ENCODE measurements at places on chromosomes 11 and 22.

- no peak for DNase-seq
Observed at GRCh38 chr11:68355471-68355870, 43.1 kb downstream of the LRP5 start.

GRCh38 chr22:31243339-31244045 is 31.4 kb downstream of the LIMK2 start:
- peak; percentile 30 for DNase-seq

GRCh38 chr11:96178887-96179279 is 164.1 kb downstream of the MAML2 start:
- no peak for DNase-seq

DNA sequence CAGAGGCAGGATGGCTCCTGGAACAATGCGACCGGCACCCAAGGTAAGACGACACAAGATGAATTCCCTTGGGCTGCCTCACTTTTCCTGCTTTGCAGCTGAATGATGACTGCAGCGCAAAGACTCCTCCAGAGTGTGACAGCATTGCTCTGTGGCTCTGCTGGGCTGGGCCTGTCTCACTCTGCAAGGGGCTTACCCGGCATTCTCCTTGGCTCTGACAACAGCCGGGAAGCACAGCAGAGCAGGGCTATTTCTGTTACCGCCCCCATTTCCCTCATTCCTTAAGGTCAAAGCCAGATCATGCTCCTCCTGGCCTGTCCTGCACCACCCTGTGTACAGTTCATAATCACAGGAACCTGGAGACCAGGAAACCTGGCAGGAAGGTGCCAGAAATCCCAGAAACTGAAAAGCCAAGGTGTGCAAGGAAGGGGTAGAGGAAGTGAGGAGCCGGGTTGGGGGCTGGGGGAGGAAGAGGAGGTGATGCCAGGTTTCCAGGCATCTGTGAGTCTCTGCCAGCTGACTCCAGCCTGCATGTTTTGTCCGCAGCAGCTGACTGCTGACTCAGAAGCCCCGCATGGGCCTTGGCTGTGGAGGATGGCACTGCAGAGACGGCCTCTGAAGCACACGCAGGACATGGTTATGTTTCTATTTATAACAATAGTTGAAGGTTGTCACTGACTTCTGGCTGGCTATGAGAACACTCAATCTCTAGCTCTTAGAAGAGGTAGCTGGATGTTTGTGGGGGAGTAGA is 113.6 kb downstream of the MICAL3 start:
- DNase-seq = peak; percentile 78

- DNase-seq = no peak
Observed at GRCh38 chr11:72411623-72412419, 22.5 kb downstream of the CLPB start.

DNA sequence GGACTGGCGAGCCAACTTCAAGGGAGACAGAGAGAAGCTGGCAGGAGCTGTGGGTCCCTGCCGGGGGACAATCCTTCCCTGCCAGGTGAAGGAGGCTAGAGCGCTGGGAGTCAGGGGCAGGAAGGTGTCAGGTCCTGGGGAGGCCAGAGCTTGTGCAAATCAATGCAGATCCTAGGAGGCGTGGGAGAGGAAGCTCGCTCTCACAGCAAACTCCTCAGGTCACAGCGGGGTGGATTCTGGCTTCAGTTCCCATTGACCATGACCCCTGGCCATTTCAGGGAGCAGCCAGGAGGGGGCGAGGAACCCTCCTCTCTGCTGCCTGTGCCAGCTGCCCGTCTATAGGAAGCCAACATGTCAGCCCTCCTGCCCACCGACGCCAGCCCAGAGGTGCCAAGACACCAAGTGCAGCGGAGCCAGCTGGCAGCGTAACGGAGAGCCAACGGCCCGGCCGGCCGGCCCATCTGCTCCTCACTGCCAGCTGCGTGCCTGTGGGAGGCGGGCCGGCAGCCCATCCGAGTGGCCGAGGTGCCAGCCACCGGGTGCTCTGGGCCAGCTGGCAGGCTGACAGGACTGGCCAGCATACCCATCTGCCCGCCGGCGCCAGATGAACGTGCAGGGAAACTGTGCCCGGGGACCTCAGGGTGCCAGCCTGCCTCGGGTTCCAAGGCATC is 374.8 kb downstream of the MIAT start:
- no peak for DNase-seq

GRCh38 chr11:35822815-35823495 is 120.9 kb upstream of the LDLRAD3 start:
- DNase-seq = no peak

- DNase-seq = no peak
Observed at GRCh38 chr11:48216510-48216909, at the start of gene OR4B1. TSS of gene OR4B1 (plus strand) at chr11:48216810. CDS start at chr11:48216810, 0 bp downstream.

- no peak for DNase-seq
Observed at GRCh38 chr11:111925953-111926352, 7.2 kb downstream of the C11orf52 start.

DNA sequence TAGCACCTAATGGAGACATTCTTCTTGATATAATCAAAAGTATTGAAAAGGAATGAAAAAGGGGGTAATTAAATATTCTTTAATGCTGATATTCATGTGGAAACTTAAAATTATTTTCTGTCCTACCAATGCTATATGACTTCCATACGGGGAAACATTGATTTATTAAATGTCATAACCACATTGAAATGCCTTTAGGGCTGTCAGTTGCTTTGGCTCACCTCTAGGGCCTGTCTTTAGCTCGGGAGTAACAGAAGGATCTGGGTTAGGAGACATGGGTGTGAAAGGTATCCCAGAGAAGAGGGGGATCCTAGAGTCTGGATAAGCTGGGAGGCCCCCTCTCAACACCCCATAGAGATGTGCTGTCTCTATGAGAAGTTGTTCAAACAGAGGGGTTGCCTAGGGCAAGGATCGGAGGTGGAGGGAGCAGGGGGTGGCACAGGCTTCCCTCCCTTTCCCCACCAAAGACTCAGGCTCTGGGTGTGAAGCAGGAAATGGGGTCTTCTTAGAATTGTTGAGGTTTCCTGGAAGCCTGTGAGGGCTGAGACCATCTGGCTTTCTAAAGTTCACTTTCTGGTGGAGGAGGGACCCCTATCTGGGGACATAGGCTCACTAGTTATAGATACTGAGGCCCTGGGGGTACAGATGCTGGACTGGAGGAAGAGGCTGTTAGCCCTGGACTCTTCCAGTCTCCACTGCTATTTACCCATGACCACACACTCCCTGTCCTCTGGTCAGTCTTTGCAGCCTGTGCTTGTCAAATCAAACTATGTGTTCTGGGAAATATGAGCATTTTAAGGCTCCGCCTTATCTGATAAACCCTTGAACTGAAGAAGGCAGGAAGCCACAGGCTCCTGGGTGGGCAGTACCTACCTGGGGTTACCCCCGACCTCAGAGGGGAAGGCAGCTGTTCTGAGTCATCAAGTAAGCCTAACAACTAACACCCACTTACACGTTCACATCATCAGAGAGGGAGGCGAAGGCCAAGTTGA is 55.8 kb upstream of the RRAS2 start:
- DNase-seq = peak; percentile 9

- peak; percentile 82 for DNase-seq
Observed at GRCh38 chr22:31692186-31692886, 30.3 kb upstream of the PISD start.

GRCh38 chr22:46678785-46679700 is 58.9 kb downstream of the GRAMD4 start:
- peak; percentile 35 for DNase-seq
